Panc1 (cell line): ENCODE measurements at places on chromosomes 7 and 10. TPM values are rescaled to one million over a fixed set of nuclear protein-coding genes. Genes with fewer than 3 reads are reported as not detected.

SLC26A3 gene
- 0.36 TPM for total RNA-seq

ADIRF gene
- total RNA-seq: 14.8 TPM

CCDC172 gene
- not detected for total RNA-seq

ZNF804B gene
- total RNA-seq: not detected

ATP6V0A4 gene
- 0.15 TPM for total RNA-seq

MYL10 gene
- total RNA-seq: not detected

- no peak overlapping the region for H3K27ac ChIP-seq
- no peak overlapping the region for H3K4me3 ChIP-seq
- H3K36me3 ChIP-seq: peaks cover 22% of the 10 kb centered on the region
- peak; percentile 65 for DNase-seq
- no peaks in the 10 kb centered on the region for H3K27me3 ChIP-seq
Measured at GRCh38 chr7:102404005-102404861, 8.1 kb downstream of the PRKRIP1 start.

DNA sequence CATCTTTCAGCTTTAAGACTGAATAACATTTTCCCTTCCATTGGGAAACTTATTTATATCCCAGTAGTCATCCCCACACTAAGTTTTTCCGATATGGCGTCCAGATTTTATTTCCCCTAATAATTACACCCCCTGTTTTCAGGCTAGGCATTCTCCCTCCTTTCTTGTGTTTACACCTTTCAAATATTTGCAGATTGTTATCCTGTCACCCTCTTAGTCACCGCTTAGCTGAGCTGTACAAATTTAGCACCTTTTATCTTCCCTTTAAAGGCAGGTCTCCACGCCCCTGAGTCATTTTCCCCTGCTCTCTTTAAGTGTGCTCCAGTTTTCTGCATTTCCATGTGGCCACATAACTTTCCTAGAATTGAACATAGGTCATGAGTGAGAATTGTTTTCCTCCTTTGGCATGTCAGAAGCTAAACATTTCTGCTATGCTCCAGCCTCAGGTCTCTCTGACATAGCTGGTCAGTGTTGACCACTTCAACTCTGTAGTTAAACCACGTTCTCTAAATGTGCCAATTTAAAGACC is 47.4 kb downstream of the LRRC4 start:
- no peaks in the 10 kb centered on the region for H3K36me3 ChIP-seq
- H3K27me3 ChIP-seq: no peaks in the 10 kb centered on the region
- no peaks in the 10 kb centered on the region for H3K4me1 ChIP-seq
- peak; percentile 20 for DNase-seq
- H3K27ac ChIP-seq: no peak overlapping the region

GRCh38 chr7:31006857-31007256 is 43.1 kb downstream of the GHRHR start:
- no peaks in the 10 kb centered on the region for H3K4me1 ChIP-seq
- no peak overlapping the region for H3K4me3 ChIP-seq
- DNase-seq: no peak
- peaks cover 42% of the 10 kb centered on the region for H3K27me3 ChIP-seq

- peaks cover 20% of the 10 kb centered on the region for H3K27me3 ChIP-seq
- no peaks in the 10 kb centered on the region for H3K36me3 ChIP-seq
- no peaks in the 10 kb centered on the region for H3K4me1 ChIP-seq
- no peak for DNase-seq
- H3K27ac ChIP-seq: no peak overlapping the region
Measured at GRCh38 chr7:26007510-26007909, 144.5 kb upstream of the NFE2L3 start.

- DNase-seq: no peak
- H3K27ac ChIP-seq: 0 out of 2 replicates have a peak overlapping the region, but pooled peaks have one; percentile 31
- no peak overlapping the region for H3K4me3 ChIP-seq
- no peaks in the 10 kb centered on the region for H3K27me3 ChIP-seq
Measured at GRCh38 chr10:44968091-44968490, 8.5 kb downstream of the RASSF4 start.

- H3K27me3 ChIP-seq: no peaks in the 10 kb centered on the region
- peaks cover 53% of the 10 kb centered on the region for H3K4me1 ChIP-seq
- no peak for DNase-seq
Measured at GRCh38 chr7:138892006-138892630, 89.1 kb downstream of the KIAA1549 start.
